DMS79 treated with DMSO at 0.1 percent for 48 hours (cell line): ENCODE measurements at places on chromosomes 11 and 22.

GRCh38 chr11:35288309-35288708 is 131.0 kb downstream of the SLC1A2 start:
- no peak for DNase-seq

DNA sequence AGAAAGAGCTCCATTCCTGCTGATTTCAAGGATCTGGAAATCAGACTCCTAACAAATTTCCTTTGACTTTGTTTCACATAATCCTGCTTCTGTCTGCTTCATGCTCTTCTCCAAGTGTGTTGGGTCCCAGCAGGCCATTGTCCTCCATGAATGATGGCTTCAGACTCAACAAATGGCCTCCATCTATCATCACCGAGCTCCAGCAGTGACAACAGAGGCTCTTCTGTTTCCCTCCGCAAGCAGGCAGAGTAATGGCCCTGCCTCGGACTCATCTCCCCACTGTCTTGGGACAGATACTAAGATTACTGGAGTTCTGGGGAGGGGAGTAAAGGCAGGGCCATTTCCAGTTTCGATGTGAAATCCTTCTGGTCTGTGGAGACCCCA is 127.3 kb downstream of the TENM4 start:
- DNase-seq, result no peak

DNA sequence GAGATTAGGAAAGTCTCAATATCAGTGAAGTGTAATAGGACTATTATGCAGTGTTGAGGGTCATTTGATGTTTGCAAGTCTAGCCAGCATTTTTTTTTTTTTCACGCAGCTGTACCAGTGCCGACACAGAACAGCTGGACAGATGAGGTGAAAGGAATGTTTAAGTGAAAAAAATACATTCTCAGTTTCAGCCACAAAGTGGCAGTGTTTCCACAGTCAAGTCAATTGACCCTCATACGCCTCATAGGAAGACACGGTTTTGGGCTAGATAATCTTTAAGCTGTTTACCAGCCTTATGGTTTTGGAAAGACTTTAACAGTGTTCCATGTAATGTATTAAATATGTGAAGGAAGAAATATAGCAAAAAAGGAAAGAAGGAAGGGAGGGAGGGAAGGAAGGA is 349.9 kb upstream of the ANO3 start:
- DNase-seq, result peak; percentile 13

- DNase-seq, result no peak
These were observed 15.2 kb upstream of the FCHSD2 start for GRCh38 chr11:73157101-73158010.

GRCh38 chr11:123507043-123507442 is 77.0 kb downstream of the GRAMD1B start:
- no peak for DNase-seq

DNA sequence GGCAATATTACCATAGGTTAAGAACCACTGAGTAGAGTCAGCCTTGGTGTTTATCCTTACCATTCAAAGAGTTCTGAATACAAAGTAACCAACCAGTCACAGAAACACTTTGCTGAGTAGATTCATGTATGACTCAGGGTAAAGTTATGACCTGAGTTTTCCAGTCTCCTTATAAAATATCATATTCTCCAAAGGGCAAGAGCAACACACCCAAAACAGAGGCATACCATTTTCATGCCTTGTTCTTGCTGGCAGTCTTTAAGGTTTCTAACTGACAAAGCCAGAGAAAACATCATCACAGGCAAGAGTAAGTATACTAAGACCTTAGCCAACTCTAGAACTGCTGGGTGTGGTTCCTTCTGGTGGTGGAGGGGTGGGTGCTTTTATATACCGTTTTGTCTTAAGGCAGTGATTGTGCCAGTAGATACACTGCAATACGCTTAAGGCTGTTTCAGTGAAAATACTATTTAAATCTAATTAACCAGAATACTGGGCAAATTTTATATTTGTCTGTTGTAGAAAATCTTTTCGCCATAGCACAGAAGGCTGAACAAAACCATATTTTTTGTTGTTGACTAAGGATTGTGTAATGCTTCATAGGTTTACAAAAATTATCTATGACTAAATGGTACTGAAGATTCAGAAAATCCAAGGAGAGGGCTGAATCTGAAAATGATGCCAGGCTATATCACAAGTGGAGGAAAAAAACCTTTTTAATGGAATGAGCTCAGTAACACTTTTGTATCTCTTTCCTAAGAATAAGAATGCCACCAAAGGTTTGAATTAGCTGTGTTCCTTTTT is 3.0 kb downstream of the ATL3 start:
- DNase-seq, result no peak

GRCh38 chr11:124875401-124875800 is 10.2 kb downstream of the ROBO3 start:
- no peak for DNase-seq

- DNase-seq, result no peak
These were observed 20.4 kb downstream of the RSPH14 start for GRCh38 chr22:23121424-23121823.

GRCh38 chr11:32567154-32567553 is 16.5 kb upstream of the EIF3M start:
- DNase-seq, result no peak

DNA sequence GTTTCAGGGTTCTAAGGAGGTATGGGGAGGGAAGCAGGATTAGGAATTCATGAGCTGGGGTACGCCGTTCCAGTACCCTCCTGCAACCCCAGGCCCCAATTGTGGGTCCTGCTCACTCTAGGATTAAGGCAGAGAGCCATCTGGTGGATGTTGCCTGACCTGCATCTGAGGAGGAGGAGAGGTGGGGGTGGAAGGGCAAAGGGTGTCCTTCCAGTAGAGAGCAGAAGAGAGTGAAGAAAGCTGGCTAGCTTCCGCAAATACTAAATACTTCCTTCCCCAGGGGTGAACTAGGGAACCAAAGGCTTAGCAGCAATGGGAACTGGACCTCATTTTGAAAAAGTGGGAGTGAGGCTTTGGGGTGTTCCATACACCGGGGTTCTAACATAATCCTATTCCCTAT is 10.6 kb downstream of the LRRC51 start:
- peak; percentile 31 for DNase-seq
